ENCODE measurements at places on chromosomes 16 and 17. TPM values are rescaled to one million over a fixed set of nuclear protein-coding genes. Genes with fewer than 3 reads are reported as not detected.

GRCh38 chr17:30905742-30906100, 317 bp downstream of the TEFM start:
- no peaks in the 10 kb centered on the region for H3K27me3 ChIP-seq
- no peak for DNase-seq
- H3K4me3 ChIP-seq: peak overlapping the region; percentile 87
- H3K4me1 ChIP-seq: no peaks in the 10 kb centered on the region
- peaks cover 29% of the 10 kb centered on the region for H3K36me3 ChIP-seq

GRCh38 chr17:43881758-43882505, 25.4 kb downstream of the MPP2 start:
- no peak for DNase-seq
- no peaks in the 10 kb centered on the region for H3K27me3 ChIP-seq
- H3K4me3 ChIP-seq: no peak overlapping the region
- H3K36me3 ChIP-seq: no peaks in the 10 kb centered on the region

Gene TMIGD1
- not detected for total RNA-seq

Gene BRIP1
- 0.10 TPM for total RNA-seq

Gene KRT9
- not detected for total RNA-seq

DNA sequence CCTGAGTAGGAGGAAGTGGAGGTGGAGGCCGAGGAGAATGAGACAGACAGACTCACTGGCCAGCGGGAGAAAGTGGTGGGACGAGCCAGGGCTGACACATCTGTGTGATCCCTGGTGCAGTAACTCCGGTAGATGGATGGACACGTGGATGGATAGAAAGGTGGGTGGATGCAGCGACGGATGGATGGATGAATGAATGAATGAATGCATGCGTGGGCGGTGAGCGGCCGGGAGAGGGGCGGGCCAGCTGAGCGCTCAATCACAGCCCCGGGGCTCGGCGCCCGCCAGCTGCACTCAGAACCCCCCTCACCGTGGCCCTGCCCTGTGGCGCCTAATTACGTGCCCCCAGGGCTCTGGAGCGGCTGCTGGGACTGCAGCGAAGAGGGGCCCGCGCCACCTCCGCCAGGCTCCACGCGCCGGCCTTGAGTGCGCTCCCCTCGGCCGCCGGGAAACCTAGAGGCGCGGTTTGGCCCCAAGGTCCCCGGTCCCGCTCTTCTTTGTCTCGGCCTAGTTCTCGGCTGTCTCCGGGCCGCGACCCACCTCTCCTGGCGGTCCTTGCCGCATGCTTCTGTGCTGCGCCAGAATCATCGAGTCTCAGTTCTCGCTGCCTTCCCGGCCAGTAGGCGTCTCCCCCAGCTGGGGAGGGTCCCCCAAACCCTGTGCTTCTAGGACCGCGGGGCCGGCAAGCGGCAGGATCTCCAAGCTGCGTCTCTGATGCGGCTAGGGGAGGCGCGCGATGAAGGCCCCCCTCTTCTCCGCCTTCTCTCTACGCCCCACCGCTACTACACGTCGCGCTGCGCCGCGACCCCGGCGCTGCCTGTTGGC, 41.0 kb downstream of the RAI1 start:
- H3K27me3 ChIP-seq: no peaks in the 10 kb centered on the region
- H3K27ac ChIP-seq: no peak overlapping the region
- DNase-seq: no peak
- no peaks in the 10 kb centered on the region for H3K36me3 ChIP-seq

DNA sequence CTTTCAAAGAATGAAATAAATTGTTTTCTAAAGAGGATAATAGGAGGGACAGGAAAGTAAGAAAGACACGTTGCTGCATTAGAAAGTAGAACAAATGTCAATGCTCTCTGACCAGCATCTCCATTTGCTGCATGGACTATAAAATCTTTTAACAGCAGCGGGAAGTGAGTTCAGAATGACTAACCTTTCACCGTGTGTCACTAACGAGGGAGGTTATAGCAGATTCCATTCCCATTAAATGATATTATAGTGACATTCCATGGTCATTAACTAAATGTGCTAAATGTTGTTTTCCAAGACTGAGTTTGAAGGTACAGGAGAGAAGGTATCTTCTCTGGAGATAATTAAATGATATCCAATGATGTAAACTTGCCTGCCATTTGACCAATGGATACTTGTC, 127.1 kb upstream of the HS3ST3A1 start:
- H3K27ac ChIP-seq: no peak overlapping the region
- no peak for DNase-seq
- H3K4me1 ChIP-seq: no peaks in the 10 kb centered on the region
- no peaks in the 10 kb centered on the region for H3K27me3 ChIP-seq
- no peak overlapping the region for H3K4me3 ChIP-seq
- no peaks in the 10 kb centered on the region for H3K36me3 ChIP-seq

GRCh38 chr17:39759204-39759603, 21.5 kb downstream of the GRB7 start:
- peaks cover 7% of the 10 kb centered on the region for H3K27me3 ChIP-seq
- DNase-seq: no peak
- no peaks in the 10 kb centered on the region for H3K36me3 ChIP-seq
- no peak overlapping the region for H3K4me3 ChIP-seq

Gene SRL
- total RNA-seq: 760 TPM

Gene DHRS7C
- total RNA-seq: 21.3 TPM

DNA sequence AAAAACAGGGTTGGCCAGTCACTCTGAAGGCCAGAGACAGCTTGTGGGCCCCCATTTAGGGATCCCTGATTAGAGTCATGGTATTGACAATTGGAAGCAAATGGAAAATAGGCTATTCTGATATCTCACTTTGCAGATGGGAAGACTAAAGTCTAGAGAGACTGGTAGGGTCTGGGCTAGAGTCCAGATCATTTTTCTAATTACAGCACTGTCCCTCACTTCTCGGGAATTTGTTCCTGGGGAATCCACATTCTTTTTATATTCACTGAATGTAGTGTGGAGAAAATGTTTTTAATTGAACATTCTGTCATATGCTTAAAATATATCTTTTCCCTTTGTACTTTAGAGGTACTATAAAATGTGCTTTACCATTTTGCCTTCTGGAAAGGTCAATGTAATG, 1.1 kb downstream of the KATNIP start:
- no peaks in the 10 kb centered on the region for H3K36me3 ChIP-seq
- peaks cover 44% of the 10 kb centered on the region for H3K4me1 ChIP-seq
- H3K4me3 ChIP-seq: peak overlapping the region; percentile 89

GRCh38 chr17:68314916-68315535, 23.7 kb downstream of the ARSG start:
- no peak for DNase-seq
- H3K27me3 ChIP-seq: no peaks in the 10 kb centered on the region
- H3K27ac ChIP-seq: no peak overlapping the region
- H3K4me1 ChIP-seq: no peaks in the 10 kb centered on the region
- no peaks in the 10 kb centered on the region for H3K36me3 ChIP-seq

DNA sequence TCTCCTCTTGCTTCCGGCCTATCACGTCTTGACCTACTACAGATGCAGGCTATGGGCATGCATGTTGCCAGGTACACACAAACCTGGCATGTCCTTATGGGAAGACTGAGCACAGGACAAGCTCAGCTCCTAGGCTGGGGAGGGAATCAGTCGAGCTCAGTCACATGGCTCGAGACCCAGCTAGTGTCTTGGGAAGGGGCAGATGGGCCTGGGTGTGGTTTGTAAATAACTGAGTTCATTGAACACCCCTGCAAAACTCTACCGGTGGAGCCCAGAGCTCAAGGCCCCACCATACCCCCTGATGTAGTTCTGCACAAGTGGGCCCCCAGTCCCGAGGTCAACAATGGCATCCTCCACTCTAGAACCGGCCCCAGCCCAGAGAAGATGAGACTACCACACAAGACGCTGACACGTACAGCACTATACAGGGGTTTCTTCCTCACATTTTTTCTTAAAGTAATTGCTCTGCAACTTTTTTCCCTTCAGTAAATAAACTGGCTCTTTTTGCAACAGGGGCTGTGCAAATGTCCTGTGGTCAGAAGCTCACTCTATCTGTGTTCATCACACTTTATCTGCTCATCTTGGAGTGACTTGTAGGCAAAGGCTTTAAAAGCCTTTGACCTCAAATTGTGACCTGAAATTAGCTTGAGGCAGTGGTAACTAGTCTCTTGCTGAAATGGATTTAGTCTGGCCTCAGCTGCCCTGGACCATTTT, 22.9 kb downstream of the ZNHIT3 start:
- H3K27me3 ChIP-seq: no peaks in the 10 kb centered on the region
- no peak overlapping the region for H3K27ac ChIP-seq
- DNase-seq: no peak
- H3K4me3 ChIP-seq: no peak overlapping the region

- no peaks in the 10 kb centered on the region for H3K27me3 ChIP-seq
- DNase-seq: no peak
- no peak overlapping the region for H3K27ac ChIP-seq
- H3K4me1 ChIP-seq: no peaks in the 10 kb centered on the region
Observed at GRCh38 chr17:70242781-70243437, 73.6 kb downstream of the KCNJ2 start.

- peaks cover 11% of the 10 kb centered on the region for H3K4me1 ChIP-seq
- DNase-seq: no peak
- no peak overlapping the region for H3K4me3 ChIP-seq
Observed at GRCh38 chr17:38574712-38575111, 31.0 kb downstream of the SRCIN1 start.

- peak overlapping the region; percentile 43 for H3K4me3 ChIP-seq
- peaks cover 11% of the 10 kb centered on the region for H3K36me3 ChIP-seq
- peaks cover 80% of the 10 kb centered on the region for H3K4me1 ChIP-seq
Observed at GRCh38 chr17:58528443-58528842, 14.0 kb upstream of the MTMR4 start.

DNA sequence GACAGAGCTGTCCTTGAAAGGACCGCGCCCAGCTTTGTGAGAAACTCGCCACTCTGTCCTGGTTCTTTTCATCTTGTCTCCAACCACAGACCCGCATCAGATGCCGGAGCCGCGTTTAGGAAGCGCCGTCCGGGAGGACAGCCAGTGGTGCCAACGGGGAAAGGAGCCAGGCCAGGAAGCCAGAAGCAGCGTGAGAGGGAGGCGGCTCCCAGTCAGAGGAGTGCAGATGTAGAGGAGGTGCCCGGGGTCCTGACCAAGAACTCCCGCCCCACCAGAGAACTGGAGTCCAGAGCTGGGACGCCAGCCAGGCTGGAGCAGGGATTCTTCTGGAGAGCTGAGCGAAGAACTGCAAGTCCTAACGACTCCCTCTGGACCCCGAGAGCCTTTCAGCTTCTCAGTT, 49.3 kb upstream of the TNRC6C start:
- no peaks in the 10 kb centered on the region for H3K4me1 ChIP-seq
- H3K36me3 ChIP-seq: no peaks in the 10 kb centered on the region
- no peak for DNase-seq
- no peak overlapping the region for H3K27ac ChIP-seq
- H3K4me3 ChIP-seq: no peak overlapping the region
- peaks cover 2% of the 10 kb centered on the region for H3K27me3 ChIP-seq

DNA sequence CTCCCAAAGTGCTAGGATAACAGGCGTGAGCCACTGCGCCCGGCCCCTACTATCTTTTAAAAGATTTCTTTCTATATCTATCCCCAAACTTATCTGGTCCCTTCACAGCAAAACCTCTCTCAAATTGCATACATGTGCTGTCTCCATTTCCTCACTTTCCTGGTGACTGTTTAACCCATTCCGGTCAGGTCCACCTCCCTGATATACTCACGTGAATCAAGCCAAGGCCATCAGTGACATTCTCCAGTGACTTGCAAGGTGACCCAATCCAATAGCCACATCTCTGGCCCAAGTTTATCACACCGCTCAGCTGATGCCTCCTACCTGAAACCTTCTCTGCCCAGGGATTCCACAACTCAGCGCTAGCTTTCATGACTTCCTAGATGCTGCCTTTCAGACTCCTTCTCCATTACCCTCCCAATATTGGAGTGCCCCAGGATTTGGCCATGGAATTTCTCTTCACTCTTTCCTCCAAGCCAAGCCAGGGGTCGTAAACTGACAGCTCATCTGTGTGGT, 1.4 kb upstream of the CTCF start:
- no peak overlapping the region for H3K4me3 ChIP-seq
- no peaks in the 10 kb centered on the region for H3K36me3 ChIP-seq
- peaks cover 7% of the 10 kb centered on the region for H3K4me1 ChIP-seq
- H3K27ac ChIP-seq: peak overlapping the region; percentile 99
- DNase-seq: no peak

- H3K4me1 ChIP-seq: no peaks in the 10 kb centered on the region
- no peaks in the 10 kb centered on the region for H3K36me3 ChIP-seq
- no peak overlapping the region for H3K27ac ChIP-seq
- DNase-seq: no peak
- no peak overlapping the region for H3K4me3 ChIP-seq
Observed at GRCh38 chr17:73137376-73137775, 27.4 kb upstream of the SSTR2 start.

GRCh38 chr16:6678586-6678985, 654.1 kb upstream of the RBFOX1 start:
- no peak for DNase-seq
- no peaks in the 10 kb centered on the region for H3K4me1 ChIP-seq
- H3K36me3 ChIP-seq: no peaks in the 10 kb centered on the region
- H3K27ac ChIP-seq: no peak overlapping the region

Gene GIT1
- total RNA-seq: 33.4 TPM

DNA sequence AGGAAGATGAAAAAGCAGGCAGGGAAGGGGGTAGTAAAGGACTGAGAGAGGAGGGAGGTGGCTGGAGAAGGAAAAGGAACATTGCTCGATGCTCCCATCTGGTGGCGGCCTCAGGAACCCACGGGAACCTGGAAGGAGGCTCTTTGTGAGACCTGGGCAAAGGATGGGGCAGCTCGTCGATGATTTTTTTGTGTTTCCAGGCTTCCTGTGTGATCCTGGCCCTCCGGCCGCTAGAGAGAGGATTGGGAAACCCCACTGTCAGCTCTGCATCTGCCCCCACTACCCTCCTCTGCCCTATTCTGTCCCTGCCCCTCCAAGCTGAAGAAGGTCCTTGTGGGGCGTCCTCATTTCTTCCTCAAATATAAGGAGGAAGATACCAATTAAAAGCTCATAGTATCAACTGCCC, 6.6 kb downstream of the WFIKKN2 start:
- no peak overlapping the region for H3K27ac ChIP-seq
- H3K36me3 ChIP-seq: no peaks in the 10 kb centered on the region
- H3K4me1 ChIP-seq: peaks cover 8% of the 10 kb centered on the region
- peak; percentile 60 for DNase-seq

Gene KRTAP4-9
- not detected for total RNA-seq

Gene TBC1D10B
- total RNA-seq: 24.2 TPM

GRCh38 chr17:69810326-69810965, 264.6 kb upstream of the KCNJ16 start:
- no peaks in the 10 kb centered on the region for H3K4me1 ChIP-seq
- no peak overlapping the region for H3K4me3 ChIP-seq
- no peaks in the 10 kb centered on the region for H3K36me3 ChIP-seq
- no peaks in the 10 kb centered on the region for H3K27me3 ChIP-seq
- DNase-seq: no peak
- no peak overlapping the region for H3K27ac ChIP-seq

Gene CES3
- total RNA-seq: 0.51 TPM

DNA sequence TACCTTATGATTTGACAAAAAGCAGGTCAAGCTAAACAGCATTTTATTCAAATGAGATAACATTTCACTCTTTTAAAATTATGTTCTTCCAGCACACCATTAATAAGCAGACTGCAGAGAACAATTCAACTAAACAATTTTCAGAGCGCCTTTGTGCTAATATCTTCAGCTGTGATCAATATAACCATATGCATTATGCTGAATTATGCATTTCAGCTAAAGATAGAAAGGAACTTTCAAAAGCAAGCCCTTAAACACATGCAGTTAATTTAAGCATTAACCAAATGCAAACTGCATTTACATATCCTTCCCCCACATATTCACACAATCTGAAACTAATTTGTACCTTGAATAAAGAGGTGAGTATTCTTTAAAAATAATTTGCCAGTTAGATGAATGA, 41.6 kb downstream of the RPGRIP1L start:
- H3K27me3 ChIP-seq: no peaks in the 10 kb centered on the region
- no peak for DNase-seq
- H3K27ac ChIP-seq: no peak overlapping the region
- H3K4me3 ChIP-seq: no peak overlapping the region
- H3K4me1 ChIP-seq: no peaks in the 10 kb centered on the region
